Astrocyte of the spinal cord (primary cell): ENCODE measurements at places on chromosomes 3 and 15.

DNA sequence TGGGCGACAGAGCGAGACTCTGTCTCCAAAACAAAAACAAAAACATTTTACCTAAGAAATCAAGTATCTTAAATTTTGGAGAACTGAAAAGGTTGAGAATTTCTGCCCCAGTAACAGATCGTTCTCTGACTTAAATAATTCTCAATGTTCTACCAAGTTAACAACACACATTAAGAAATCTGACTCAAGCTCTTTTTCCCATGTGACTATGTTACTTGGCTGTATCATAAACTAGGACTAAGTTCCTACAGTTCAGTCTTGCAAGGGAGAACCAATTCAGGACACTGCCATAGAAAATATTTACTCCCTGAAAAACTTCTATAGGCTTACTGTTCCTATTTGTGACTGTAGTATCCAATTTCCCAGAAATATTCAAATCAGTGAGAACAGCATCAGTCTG is 20.9 kb upstream of the USF3 start:
- no peak for DNase-seq

DNA sequence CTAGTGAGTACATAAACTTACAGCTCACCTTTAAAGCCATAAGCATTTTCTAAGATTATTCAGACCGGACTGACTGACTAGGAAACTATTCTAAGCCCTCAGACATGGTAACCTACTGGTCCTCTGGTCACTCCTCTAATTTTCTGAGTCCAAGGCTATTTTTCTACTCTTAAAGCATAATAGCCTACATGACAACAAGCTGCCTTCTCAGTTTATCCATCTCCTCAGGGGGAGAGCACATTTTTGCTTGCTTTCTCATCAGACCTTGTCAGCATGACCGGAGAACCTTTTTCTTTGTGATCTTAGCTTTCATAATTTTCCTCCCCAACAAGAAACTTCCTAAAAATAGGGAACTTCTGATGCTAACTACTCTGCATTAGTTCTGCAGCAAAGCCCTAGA is 38.4 kb downstream of the UBP1 start:
- DNase-seq = peak; percentile 70

- no peak for DNase-seq
Measured at GRCh38 chr3:39255503-39256325, 24.1 kb downstream of the CX3CR1 start.

DNA sequence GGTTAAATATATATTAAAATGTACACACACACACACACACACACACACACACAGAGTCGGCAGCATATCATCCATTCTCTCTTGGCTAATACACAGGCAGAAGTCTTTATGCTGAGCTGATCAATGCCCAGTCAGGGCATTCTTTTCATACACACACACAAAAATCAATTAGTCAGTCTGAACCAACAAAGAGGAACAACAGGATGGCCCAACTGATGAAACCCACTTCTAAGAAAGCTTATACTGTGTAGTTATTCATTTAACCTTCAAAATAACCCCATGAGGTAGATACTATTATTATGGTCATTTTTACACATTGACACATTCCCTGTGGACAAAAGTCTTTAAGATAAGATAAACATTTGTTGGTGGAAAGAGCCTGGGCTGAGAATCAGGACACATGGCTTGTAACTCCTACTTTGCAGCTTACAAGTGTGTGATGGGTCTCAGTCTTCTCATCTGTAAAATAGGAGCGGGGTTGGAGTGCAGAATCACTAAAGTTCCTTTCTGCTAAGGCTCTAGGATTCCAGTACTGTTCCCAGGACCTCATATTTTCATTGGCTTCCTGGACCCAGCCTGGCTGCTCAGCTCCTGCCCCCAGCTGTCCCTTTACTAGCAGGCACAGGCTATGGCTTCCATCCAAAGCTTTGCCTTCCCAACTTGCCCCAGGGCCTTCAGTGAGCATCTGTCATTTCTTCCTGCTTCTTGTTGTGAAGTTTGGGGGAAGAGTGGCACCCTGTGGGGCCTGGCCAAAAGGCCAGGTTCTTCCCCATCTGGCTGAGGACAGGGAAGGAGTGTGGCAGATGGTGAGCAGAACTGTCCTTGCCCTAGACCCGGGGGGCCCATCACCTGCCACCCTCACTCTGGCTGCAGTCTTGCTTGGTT is 27.2 kb upstream of the GLCE start:
- DNase-seq = no peak

- peak; percentile 93 for DNase-seq
Measured at GRCh38 chr3:194577986-194578905, 55.0 kb downstream of the TMEM44 start.

DNA sequence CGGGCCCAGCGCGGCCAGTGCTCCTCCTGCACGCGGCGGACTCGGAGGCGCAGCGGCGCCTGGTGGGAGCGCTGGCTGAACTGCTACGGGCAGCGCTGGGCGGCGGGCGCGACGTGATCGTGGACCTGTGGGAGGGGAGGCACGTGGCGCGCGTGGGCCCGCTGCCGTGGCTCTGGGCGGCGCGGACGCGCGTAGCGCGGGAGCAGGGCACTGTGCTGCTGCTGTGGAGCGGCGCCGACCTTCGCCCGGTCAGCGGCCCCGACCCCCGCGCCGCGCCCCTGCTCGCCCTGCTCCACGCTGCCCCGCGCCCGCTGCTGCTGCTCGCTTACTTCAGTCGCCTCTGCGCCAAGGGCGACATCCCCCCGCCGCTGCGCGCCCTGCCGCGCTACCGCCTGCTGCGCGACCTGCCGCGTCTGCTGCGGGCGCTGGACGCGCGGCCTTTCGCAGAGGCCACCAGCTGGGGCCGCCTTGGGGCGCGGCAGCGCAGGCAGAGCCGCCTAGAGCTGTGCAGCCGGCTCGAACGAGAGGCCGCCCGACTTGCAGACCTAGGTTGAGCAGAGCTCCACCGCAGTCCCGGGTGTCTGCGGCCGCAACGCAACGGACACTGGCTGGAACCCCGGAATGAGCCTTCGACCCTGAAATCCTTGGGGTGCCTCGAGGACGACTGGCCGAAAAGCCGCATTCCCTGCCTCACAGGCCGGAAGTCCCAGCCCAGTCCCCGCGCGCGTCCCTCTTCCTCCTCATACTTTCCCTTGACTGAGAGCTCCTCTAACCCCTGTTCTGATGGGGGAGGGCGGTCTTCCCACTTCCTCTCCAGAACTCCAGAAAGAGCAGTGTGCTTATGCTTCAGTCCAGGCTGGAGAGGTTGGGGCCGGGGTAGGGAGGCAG is 1.4 kb upstream of the IL17RC start:
- peak; percentile 44 for DNase-seq

GRCh38 chr15:65902373-65902772 is 33.1 kb downstream of the RAB11A start:
- DNase-seq = no peak

GRCh38 chr15:42348083-42348482 is 11.2 kb upstream of the CAPN3 start:
- peak; percentile 28 for DNase-seq

DNA sequence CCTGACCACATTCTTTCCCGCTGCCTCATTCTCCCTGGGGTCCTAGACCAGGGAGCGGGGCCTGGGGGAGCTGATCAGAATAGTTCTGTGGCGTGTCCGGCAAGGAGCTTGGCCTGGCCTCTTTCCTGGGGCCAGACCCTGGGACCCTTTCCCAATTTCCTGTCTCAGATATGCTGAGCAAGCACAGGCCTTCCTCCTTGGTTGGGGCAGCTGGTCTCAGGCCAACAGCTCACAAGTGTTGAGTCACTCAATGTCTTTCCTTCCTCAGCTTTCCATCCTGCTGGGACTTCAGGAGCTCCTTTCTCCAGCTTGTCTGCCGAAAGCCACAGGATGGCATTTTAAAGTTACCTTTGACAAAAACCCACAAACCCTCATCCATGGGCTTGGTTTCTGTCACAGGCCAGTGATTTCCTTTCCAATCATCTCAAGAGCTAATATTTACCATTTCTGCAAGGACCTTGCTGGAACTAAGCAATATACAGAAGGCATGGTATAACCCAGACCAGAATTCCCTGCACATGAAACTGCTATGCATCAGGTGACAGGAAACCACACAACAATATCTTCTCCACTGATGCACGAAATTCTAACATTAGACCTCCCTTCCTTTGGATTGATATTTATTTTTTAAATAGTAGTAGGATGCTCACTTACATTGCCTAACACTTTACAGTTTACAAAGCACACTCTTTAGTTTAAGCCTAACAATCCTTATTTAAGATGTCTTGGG is 19.5 kb upstream of the TIMP4 start:
- DNase-seq = peak; percentile 72

DNA sequence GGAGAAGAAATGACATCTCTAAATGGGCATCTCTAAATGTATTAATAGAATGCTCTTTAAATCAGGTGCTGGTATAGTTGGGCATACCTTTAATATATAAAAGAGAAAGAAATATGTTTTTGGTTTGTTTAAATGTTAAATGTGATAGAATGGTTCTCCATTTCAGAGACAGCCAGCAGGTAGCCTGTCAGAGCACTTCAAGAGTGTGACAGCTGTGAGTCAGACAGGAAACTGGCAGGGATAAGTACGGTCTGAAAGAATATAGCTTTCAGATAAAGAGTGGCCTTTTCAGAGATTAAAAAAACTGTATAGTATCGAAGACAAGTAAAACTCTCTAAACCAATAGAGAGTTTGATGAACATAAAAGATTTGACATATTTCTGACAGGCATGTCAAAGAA is 654.1 kb downstream of the IGSF11 start:
- no peak for DNase-seq

DNA sequence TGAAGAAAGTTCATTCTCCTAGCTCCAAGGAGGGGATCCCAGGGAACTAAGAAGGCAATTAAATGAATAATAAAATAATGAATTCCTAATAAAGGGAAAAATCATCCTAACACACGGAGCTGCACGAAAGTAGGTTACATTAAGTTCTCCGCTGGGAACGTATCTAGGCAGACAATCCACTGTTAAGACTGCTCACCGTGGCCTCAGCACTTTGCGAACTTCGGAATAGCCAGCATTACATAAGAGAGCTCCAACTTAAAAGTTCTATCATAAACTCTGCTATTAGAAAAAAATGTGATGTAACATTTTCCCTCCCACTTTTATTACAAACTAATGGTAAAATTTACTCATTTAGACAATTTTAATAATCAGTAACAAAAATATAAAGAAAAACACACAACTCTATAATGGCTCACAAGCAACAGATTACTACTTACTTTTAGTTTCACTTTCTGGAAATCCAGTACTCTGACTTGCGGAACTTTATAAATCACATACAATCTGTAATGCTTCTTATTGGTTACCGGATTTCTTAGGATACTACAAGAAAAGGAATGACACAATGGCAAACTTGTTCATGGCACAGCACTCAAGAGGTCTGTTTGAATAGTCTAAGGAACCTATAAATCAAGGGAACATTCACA is 8.5 kb downstream of the SNRPA1 start:
- DNase-seq = no peak

DNA sequence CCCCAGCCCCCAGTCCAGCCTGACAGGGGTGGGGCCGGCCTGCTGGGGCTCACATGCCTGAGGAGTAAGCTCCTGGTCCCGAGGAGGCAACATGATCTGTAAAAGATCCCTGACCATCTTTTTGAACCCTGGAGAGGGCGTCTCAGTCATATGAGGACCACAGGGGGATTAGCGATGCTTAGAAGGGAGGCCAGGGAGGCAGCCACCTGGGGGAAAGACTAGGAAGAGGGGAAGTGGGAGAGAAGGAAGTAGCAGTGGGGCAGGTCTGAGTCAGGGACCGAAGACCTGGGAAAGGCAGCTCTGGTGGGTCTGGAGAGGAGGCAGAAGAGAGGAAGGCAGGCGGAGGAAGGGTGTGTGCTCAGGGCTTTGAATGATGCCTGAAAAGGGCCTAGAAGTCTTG is 18.9 kb downstream of the PIF1 start:
- no peak for DNase-seq

- DNase-seq = peak; percentile 55
Measured at GRCh38 chr3:55013145-55013925, 85.5 kb upstream of the LRTM1 start.
